Stimulated activated CD4-positive, alpha-beta T cell treated with anti-CD3 and anti-CD28 coated beads, Interleukin-1b, Interleukin-23, amount 100 ng/mL, for 1 hour (primary cell): ENCODE measurements at places on chromosomes 4 and X.

- no peak for DNase-seq
Observed at GRCh38 chr4:5925419-5926200, 32.7 kb upstream of the CRMP1 start.

- no peak for DNase-seq
Observed at GRCh38 chrX:4708970-4709760, 995.7 kb upstream of the PRKX start.

DNA sequence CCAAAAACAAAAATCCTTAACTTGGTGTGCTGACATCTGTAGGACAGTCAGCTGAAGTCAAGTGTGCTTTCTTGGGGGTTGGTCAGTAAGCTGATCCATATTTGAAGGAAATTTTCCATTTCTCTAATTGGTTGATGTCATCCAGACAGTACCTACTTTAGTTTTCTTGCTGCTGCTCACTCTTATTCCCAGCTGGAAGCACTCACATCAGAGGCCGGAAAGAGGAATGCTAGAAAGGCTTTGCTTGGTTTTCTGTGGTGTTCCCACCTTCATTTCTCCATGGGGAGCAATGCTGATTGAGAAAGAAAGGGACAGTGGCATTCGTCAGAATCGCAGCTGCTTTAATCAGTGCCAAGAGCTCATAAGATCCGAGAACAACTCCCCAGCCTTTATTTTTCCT lies 227.0 kb downstream of the C4orf33 start:
- no peak for DNase-seq

DNA sequence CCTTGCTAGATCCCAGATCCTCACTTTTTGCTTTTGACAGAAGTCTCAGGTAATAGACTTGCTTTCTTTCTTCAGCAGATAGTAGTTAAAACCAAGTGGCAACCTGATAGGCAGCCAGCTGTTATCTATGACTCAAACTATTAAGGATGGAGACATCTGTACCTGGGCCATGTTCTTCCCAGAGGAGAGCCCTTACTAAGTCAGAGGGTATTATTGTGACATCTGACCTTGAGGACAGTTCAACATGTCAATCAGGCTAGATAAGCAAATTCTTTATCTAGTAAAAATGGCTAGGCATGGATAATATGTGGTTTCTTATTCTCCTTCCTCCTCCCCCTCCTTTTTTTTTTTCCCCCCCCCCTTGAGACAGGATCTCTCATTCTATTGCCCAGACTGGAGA lies 39.2 kb downstream of the TRIM2 start:
- no peak for DNase-seq

DNA sequence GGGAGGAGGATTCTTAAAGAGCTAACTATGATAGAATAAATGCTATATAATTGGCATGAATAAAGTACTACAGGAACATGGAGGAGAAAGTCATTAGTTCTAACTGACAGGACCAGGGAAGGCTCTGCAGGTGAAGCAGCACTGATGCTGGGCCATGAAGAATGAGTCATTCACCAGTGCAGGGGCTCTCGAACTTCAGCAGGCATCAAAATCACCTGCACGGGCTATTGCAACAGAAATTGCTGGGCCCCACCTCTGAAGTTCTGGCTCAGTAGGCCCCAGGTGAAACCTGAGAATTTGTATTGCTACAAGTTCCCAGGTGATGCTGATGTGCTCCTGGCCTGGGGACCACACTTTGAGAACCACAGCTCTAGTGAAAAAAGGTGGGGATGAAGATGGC lies 33.7 kb downstream of the TMEM150C start:
- no peak for DNase-seq

DNA sequence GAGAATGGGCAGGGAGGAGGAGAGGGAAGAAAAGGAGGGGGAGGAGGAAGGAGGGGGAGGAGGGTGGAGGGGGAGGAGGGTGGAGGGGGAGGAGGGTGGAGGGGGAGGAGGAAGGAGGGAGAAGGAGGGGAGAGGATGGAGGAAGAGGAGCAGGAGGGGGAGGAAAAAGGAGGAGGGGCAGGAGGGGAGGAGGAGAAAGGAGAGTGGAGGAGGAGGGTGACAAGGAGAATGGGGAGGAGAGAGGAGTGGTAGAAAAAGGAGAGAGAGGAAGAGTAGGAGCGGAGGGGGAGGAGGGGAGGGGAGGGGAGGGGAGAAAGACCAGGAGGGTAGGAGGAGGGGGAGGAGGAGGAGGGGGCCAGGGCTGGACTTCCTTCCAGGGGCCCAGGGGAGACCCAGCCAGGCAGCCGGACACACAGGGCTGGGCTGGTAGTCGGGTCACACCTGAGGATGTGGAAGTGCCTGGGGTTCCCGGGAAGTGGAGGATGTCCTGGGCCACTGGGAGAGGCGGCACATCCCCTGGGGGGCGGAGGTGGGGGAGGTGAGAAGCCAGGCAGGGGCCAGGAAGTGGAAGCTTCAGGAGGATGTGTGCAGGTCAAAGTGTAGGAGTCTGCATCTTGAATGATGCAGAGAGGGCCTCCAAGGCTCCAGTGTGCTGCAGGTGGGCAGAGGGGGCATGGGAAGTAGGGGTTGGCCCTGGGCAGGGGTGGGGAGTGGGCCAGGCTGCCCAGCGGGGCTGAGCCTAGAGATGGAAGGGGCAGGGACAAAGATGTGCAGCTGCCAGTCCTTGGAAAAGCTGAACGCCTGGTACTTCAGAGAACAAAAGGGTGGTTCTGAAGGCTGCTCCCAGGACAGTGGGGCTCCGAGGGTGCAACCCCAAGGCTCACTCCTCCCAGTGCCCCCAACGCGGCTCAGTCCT lies 18.8 kb downstream of the IL3RA start:
- DNase-seq = no peak

- DNase-seq = no peak
Observed at GRCh38 chr4:130563889-130564418, 1468.0 kb downstream of the C4orf33 start.

DNA sequence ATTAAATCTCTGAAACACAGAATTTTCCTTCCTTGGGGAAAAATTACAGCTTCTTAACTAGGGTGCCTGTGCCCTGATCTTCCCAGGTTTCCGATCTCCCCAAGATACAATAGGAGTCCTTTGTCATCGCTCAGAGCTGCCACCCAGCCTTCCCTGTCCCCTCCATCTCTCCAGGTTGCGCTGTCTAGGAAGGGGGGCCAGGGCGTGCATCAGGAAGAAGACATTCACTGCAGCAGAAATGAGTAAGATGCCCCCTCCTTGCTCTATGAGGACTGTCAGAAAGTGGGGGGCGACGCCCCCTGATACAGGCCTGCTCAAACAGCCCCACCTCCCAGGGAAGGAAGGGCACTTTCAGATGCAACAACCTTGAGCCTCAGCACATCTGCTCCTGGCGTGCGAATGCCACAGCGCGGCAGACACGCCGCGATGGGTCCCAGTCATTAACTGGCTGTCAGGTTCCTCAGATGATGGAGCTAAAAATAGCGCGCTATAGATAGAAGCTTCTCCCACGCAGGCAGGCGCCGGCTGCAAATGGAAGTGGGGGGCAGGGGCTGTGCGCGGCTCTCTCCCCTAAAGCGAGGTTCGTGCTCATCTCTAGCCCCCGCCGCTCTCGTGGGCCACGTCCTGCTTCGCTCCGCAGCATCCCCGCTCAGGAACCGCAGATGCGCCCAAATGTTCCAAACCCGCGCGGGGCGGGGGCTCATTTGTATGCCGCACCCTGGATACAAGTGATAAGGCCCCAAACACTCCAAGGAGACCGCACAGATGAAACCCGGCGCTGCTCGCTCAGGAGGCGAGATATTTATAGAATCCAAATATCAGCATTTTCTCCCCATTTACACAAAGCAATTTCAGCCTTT lies 57.6 kb upstream of the LGI2 start:
- DNase-seq = no peak

DNA sequence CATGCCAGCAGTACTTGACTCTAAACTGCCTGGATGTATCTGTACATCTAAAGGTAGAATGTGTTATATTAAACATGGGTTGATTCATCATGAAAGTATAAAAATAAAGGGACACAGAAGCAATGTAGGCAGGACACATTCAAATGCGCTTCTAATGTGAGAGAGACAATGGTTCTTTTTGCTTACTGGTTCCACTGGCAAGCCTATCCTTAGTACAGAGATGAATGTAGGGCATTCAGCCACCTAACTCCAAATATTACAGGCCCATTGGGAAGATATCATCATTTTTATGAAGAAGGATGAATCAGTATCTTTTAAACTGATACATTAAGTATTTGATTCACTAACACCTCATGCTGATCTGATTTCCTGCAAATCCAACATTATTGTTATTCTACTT lies 18.0 kb downstream of the CDKL2 start:
- no peak for DNase-seq

DNA sequence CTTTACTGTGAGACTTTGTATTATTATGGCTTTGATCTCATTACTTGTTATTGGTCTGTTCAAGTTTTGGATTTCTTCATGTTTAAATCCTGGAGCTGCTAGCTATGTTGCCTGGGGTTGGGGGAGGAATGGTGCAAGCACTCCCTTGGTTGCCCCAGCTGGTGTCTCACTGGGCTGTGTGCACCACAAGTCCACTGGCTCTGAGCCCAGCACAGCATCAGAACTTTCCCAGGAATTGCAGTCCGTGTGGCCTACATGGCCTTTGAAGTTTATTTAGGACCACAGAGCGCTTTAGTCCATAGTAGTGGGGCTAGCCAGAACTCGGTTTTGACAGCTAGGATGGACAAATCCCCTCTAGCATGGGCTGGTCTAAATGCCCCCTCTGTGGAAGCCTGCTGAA lies 278.8 kb upstream of the RPS6KA3 start:
- no peak for DNase-seq

- DNase-seq = no peak
Observed at GRCh38 chr4:56450342-56450741, 14.3 kb downstream of the PAICS start.

GRCh38 chr4:48792348-48793006 lies 12.4 kb upstream of the FRYL start:
- no peak for DNase-seq

- DNase-seq = no peak
Observed at GRCh38 chr4:139622901-139623381, 42.7 kb upstream of the MGST2 start.

DNA sequence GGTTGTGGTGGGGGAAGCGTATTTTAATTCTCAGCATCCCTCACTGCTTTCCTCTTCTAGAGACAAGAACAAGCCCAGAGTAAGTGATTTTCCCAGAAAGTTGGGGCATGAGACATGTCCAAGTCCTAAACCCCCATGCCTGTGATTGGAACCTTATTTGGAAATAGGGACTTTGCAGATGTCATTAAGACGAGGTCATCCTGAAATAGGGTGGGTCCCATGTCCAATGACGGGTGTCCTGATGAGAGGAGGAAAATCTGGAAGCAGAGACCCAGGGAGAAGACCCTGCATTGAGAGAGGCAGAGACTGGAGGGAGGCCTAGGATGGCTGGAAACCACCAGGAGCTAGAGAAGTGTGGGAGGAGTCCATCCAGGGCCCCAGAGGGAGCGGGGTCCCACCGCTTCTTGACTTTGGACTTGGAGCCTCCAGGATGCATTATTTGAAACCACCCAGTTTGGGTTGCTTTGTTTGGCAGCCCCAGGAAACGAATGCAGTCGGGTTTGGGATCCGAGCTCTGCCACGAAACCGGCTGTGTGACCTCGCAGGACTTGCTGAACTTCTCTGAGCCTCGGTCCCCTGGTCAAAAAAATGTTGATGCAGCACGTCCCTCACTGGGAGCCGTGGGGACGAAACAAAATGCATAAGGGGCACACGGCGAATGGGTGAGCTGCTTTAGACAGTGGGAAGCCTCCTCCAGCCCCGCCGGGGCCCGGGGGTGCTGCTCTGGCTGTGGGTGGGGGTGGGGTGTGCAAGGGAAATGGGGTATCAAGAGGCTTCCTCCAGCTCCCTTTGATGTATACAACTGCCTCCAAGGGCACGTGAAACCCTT lies 113.9 kb downstream of the CPZ start:
- DNase-seq = no peak

DNA sequence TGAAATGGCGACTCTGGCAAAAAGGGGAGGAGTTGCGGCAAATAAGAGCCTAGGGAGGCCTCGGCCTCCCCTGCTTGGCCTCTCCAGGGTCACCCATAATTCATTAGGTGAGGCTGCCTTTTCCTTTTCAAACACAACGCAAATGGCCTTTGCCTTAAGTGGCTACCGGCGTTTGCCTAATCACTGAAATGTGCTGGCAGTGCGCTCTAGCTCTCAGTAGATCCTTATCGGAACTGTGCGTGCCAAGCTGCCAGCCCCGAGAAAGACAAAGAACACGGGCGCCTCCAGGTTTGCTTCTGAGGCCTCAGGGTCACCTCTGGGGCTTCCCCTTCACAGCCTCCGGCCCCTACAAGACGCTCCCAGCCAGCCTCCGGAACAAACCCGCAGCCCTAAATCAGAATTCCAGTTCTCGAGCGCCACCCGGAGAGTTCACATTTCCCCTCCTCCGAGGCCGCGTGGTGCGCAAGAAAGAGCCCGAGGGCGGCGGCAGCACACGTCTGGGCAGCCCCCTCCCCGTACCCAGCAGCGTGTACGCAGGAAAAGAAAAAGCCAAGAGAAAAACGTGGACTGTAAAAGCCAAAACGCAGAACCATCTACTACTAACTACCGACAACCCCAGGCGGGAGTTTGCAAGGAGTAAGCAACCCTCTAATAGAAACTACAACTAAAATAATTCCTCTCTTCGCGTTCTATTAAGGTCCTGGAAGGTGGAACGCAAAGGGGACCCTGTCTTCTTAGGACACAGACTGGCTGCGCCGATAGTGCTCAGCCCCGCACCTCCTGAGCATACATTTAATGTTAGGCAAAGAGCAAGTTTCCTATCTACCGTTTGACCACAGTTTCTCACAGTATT lies 76.5 kb upstream of the BCOR start:
- no peak for DNase-seq

- no peak for DNase-seq
Observed at GRCh38 chr4:6093671-6094070, 75.4 kb upstream of the C4orf50 start.

DNA sequence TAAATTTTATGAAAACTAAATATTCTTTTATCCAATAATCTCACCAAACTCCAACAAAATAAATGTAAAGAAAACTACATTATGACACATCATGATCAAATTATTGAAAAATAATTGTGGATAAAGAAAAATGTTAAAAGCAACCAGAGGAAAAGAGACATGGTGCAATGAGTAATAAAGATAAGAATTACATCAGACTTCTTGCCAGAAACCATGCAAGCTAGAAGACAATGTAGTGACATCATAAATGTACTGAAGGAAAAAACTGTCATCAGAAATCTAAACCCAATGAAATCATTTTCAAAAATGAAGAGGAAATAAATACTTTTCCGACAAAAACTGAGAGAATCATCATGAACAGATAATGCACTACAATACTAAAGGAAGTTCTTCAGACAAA lies 135.9 kb upstream of the EOLA2 start:
- DNase-seq = no peak

DNA sequence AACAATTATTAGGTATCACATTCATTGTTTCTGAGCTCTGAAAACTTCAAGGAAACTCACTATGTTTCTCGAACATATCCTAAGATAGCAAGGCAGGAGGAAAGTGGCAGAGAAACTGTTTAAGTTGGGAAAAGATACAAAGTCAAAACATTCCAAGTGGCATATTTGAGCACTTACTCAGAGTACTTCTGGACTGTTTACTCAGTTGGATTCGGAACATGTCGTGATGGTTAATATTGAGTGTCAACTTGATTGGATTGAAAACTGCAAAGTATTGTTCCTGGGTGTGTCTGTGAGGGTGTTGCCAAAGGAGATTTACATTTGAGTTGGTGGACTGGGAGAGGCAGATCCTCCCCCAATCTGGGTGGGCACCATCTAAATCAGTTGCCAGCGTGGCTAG lies 298.3 kb downstream of the IL1RAPL2 start:
- no peak for DNase-seq

- DNase-seq = no peak
Observed at GRCh38 chr4:73589887-73590801, 30.1 kb downstream of the RASSF6 start.

- no peak for DNase-seq
Observed at GRCh38 chr4:46277165-46277951, 112.6 kb downstream of the GABRA2 start.

- no peak for DNase-seq
Observed at GRCh38 chrX:42119076-42119475, 195.7 kb upstream of the CASK start.
